ENCODE measurements at places on chromosomes 11 and 22. TPM values are rescaled to one million over a fixed set of nuclear protein-coding genes. Genes with fewer than 3 reads are reported as not detected.

PGA5 gene
- total RNA-seq, result 0.82 TPM

GSTT2 gene
- total RNA-seq, result 0.41 TPM

DNA sequence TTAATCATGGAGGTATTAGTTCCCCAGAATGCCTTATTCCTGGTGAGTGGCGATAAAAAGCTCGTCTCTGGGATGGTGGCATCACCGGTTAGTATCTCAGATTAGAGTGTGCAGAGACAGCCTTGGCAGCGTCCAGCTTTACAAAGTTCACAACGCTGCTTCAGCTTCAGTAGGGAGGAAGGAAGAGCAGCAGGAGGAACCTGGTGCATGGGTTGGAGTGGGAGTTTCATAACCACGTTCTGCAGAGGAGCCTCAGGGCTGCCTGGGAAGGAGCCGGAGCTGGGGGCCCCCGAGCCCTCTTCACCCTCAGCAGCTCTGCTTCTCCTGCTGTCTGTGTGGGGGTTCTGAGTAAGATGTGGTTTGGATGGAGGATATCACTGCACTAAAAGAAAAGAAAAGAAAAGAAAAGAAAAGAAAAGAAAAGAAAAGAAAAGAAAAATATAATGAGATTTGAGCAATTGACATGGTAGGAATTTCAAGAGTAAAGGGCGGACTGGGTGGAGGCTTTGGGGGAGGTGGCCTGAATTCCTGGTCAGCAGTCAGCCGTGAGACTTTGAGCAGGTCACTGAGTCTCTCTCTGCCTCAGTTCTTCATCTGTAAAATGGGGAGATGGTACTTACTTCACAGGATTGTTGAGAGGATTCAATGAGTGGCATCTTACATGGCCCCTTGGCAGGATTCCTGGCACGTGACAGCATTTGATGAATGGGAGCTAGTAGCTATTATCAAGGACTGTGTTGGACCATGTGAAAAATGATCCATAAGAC lies 6.5 kb downstream of the ASPHD2 start:
- DNase-seq, result no peak

DNA sequence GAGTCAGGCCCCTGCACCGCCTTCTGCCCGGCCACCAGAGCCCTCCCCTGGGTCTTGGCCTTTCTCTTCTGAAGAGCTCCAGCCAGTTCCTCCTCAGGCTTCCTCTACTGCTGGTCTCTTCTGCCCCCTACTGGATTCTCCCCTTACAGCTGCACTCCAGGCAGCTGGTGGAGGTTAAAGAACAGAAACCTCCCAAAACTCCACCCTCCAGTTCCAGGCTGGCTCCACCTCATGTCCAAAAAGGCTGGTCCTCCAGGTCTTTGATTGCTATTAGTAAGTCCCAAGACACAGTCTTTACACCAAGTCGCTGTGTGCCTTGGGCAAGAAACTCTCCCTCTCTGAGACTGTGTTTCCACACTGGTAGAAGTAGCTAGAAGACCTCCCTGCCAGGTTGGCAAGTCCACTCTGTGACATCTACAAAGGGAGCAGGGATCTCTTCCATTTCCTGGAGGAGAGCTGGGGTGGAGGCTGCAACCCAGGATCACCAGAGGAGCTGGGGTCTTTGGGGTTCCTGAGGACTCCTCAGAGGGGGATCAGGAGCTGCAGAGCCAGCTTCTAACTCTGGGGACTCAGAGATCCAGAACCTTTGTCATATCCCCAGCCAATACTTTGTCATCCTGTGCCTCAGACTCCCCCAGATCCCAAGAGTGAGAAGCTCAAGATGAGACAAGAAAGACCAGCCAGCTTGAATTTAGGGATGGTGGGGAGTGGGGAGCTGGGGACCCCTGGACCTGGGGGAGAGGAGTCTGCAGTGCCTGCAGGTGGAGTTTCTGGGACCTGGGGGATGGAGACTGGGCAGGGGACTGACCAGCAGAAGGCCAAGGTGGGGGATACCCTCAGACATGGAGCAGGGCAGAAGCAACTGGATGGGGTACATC lies 3.4 kb upstream of the IGLL5 start:
- DNase-seq, result peak; percentile 36

DNA sequence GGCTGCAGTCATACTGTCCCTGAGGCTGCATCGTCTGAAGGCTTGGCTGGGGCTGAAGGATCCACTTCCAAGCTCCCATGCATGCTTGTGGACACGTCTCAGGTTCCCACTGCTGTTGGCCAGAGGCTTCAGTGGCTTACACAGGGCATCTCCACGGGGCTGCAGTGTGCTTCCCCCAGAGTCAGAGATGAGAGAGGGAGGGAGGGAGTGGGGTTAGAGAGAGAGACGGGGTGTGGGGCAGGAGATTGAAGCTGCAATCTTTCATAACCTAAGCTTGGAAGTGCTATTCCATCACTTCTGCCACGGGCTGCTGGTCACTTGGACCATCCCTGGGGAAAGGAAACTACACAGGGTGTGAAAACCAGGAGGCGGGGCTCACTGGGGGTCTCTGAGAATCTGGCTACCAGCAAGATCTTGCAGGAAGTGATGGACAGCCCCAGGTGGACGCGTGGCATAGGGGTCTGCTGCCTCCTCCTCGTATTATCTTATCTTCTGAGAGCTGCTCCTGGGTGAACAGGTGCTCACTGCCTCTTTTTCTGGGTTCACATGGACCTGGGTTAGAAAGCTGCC lies 63.0 kb upstream of the MYEOV start:
- no peak for DNase-seq

DNA sequence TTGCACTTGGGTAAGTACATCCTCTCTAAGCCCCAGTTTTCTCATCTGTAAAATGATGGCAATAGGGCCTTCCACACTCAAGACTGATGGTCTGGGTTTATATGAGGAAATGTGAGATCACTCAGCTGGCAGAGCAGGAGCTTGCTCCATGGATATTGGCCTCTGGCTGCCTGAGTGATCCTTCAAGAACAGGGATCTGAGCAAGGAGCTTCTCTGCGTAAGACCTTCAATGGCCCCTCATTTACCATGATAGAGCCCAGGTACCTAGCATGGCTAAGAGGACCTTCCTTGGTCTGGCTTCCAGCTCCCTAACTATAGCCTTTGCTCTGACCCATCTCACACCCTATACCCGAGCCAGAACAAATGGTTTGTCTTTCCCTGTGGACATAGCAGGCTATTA lies 5.5 kb downstream of the ROBO4 start:
- no peak for DNase-seq

Measured in frontal cortex (tissue), 4 donors.